ENCODE measurements at places on chromosomes 13 and 19.

DNA sequence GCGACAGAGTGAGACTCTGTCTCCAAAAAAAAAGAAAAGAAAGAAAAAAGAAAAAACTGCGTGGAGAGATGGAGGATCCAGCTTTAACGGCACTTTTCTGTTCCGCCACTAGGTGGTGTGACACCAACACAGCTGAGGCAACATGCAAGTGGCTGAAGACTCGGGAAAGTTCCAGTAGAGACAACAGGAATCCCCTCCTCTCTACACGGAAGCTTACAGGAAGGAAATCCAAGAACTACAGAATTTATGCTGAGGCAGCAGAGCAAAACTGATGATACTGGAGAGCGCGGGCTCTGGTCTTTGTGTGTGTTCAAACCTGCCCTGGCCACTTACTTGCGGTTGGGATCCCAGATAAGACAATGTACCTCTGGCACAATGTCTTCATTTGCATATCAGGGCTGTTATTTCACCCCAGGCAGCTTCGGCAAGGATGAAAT is 9.9 kb downstream of the RANBP3 start:
- peak; percentile 75 for DNase-seq

- no peak for DNase-seq
Observed at GRCh38 chr13:26449063-26449848, 108.2 kb upstream of the WASF3 start.

DNA sequence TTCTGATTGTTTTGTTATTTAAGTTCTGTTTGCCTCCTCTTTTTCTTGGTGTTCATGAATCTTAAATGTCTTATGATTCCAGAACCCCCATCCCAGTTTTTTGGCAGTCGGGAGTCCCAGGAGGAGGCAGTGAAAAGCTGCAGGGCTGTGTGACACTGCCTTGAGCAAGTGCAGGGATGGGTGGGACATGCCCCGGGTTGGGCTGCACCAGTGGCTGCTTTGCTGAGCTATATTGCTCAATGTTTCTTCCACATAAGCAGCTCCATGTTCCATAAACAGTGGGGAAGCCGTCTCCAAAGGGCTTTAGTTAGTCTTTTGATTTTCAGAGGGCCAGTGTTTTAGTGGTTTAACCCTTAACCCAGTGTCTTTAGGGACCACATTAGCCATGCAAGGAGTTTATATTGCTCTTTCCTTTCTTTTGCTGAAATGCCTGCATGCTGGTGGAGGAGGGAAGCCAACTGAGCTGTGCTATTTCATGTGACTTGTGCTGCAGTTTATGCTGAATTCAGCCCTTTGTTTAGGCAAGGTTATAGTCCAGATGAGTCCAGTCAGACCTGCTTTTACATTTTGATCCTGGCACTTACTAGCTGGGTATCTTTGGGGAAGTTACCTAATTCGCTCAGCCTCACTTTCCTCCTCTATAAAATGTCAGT is 13.1 kb downstream of the ATP8A2 start:
- no peak for DNase-seq

- DNase-seq = no peak
Observed at GRCh38 chr13:74406420-74406819, 272.2 kb upstream of the KLF12 start.

- DNase-seq = no peak
Observed at GRCh38 chr13:110759710-110760109, 46.2 kb downstream of the ING1 start.

- DNase-seq = peak; percentile 5
Observed at GRCh38 chr13:41652735-41653361, 195.5 kb downstream of the RGCC start.

DNA sequence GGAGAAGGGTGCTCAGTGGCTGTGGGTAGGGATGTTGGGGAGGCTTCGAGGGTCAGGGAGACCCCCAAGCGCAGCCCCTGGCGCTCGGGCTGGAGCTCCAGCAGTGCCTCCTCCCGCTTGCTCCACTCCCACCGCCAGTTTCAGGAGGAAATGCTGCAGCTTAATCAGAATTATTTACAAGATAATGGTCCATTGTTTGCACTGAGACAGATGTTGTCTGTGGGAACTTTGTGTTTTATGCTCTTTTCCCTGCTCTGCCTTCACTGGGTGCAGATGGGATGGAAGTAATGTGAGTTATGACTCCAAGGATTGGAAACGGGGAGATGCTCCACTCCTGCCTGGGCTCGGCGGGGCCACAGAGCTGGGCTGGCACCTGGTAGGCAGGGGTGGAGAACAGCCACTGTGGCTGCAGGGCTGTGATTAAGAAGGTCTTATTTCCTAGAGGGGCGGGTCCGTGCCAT is 192.4 kb downstream of the ZNF536 start:
- no peak for DNase-seq

GRCh38 chr13:44436589-44437337 is 63.1 kb downstream of the SERP2 start:
- peak; percentile 93 for DNase-seq

GRCh38 chr13:97234742-97235141 is 12.6 kb downstream of the MBNL2 start:
- DNase-seq = no peak

- no peak for DNase-seq
Observed at GRCh38 chr13:31950111-31950815, 81.3 kb upstream of the FRY start.

- DNase-seq = no peak
Observed at GRCh38 chr13:97205982-97206381, 16.2 kb upstream of the MBNL2 start.

- DNase-seq = no peak
Observed at GRCh38 chr19:30130356-30131122, 188.5 kb downstream of the URI1 start.

- no peak for DNase-seq
Observed at GRCh38 chr19:13010038-13010991, 15.0 kb downstream of the NFIX start.

- DNase-seq = no peak
Observed at GRCh38 chr13:30818323-30818960, 83.1 kb downstream of the ALOX5AP start.

- no peak for DNase-seq
Observed at GRCh38 chr19:39132344-39132969, 6.9 kb downstream of the PAK4 start.

Measured in NCI-H345 (cell line).